ENCODE measurements at places on chromosomes 1 and 21.

DNA sequence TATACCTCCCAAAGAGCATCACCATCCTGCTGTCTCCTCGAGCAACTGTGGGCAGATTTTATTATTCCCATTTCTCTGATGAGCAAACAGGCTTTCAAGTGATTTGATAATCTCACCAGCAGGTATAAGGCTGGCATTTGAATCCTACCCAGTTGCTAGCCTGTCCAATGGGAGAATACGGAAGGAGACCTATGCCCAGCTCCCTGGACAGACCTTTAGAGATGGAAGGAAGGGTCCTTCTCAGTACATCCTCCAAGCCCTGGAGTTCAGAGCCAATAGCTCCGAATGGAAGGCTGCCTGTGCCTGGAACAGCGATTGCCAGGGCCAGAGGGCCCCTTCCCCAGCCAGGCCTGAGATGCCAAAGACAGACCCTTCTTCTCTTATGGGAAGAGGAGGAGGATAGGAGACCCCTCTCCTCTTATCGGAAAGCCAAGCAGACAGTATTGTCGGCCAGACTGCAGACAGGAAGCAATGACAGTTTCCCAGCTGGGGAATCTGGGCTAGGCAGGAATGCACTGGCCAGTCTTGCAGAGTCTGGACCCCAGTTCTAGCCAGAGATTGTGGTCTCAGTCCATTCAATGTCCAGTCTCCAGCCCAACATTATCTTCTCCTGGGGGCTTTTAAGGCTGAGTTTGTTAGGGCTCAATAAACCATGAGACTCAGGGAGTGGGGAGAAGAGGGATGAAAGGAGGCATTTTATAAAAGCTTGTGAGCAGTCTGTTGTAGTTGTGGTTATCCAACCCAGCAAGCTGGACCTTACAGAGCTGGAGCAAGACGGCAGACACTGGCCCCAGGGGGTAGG is 2.0 kb downstream of the IFFO2 start:
- no peak for DNase-seq

DNA sequence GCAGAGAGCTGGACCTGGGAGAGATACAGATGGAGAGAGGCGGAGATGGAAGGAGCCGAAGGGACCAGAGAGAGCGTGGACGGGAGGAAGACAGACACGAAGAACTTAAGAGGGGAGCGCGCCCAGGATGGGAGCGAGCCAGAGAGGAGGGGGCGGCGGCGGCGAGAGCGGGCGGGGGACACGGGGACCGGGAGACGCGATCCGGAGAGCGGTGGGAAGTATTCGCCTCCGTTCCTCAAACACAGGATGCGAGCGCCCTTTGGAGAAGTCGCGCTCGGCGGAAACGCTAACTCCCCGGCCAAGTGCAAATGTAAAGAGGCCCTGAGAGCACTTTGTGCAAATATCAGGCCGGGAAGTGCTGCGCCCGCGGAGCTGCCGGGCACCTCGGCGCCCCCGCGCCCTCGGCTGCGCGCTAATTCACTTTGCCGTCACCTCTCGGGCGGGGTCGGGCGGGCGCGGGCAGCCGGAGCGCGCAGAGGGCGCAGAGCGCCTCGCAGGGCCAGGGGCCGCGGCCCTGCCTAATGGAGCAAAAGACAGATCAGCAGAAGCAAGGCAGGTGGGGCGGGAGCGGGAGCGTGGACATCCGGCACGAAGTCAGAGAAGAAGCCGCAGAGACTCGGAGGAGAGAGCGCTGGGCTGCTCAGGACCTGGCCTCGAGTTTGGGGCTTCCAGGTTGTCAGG is 281.2 kb downstream of the RRAGC start:
- DNase-seq: no peak

- DNase-seq: no peak
Observed at GRCh38 chr1:241717975-241718374, 65.9 kb downstream of the WDR64 start.

DNA sequence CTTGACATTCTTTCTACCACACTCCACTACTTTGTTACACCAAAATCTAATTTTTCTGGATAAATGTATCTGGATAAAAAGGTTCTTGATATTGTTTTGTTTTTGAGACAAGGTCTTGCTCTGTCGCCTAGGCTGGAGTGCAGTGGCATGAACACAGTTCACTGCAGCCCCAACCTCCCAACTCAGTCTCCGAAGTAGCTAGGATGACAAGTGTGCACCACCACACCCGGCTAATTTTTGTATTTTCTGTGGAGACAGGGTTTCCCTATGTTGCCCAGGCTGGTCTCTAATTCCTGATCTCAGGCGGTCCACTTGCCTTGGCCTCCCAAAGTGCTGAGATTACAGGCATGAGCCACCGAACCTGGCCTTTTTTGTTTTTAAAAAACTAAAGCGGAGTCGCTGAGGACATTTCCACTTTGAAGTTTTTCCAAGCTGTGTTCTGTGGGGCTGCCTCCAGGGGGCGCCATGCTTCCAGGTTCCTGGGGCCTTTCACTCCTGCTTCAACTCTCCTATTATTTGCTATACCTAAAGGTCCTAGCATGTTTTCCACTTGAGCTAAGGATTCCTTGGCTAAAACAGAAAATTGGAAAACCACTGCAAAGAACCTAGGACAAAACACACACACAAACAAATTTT is 14.1 kb upstream of the NCMAP start:
- DNase-seq: no peak

DNA sequence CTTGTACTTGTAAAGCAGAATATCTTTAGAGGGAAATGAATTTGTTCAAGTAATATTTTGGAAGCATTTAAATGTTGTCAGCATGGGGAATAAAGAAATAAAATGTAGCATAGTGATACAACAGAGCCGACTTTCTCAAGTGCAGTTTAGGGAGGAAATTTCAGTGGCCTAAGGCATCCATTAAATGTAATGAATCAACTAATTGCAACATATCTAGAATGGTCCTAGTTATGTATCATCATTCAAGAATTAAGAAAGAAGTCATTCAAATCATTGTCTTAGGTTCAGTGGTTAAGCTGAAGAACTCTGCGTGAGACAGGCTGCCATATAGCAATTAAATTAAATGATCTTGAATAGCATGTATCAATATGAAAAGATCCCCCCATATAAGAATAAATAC is 360.7 kb downstream of the TBX15 start:
- no peak for DNase-seq

GRCh38 chr1:240804475-240804874 is 192.5 kb upstream of the GREM2 start:
- no peak for DNase-seq

GRCh38 chr1:244187310-244187709 is 136.2 kb downstream of the ZBTB18 start:
- DNase-seq: no peak

GRCh38 chr1:159197561-159198557 is 6.8 kb upstream of the ACKR1 start:
- DNase-seq: no peak

DNA sequence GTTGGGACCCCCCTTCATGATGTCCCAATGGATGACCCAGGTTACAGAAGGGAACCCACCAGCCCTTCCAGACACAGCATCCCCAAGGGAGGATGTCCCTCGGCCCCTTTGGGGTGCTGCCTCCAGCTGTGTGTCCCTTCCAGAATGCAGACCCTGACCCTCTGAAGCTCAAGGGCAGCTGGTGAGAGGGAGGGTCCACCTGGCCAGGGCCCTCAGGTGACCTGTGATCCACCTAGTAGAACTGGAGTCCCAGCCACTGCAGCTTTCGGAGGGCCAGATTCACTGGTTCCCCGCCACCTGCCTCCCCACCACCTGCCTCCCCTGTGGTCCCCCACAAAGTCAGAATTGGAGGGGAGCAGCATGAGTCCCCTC is 9.6 kb upstream of the TFF1 start:
- DNase-seq: no peak

GRCh38 chr1:229704157-229704556 is 78.1 kb downstream of the URB2 start:
- DNase-seq: no peak

DNA sequence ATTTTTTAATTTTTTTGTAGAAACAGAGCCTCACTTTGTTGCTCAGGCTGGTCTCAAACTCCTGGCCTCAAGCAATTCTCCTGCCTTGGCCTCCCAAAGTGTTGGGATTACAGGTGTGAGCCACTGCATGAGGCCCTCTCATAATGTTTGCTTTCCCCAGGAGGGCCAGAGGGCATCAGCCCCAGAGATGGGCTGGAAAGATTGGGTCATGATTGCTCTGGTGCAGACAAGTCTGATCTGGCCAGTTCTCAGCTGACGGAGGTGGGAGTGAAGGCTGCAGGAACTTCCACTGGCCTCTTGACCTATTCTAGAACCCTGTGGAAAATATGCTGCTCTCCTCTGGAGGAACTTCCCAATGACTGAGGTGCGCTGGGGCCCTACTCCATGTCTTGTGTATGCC is 43.4 kb upstream of the RD3 start:
- no peak for DNase-seq

DNA sequence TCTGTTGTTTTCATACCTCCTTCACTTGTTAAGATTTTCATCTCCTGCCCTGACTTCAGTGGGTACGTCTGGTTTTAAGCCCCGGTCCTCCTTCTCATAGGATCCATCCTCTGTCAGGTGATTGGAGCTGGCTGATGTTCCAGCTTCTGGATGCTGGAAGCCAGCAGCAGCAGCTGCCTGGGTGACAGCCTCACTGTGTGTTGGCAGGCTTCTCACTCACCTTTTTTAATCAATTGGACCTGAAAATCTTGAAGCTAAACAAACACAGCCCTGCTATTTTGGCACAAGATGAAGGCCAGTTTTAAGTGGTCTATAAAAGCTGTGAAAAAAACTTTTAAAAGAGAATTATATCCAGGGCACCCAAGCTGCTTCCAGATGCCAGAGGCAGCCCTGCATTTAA is 181.0 kb downstream of the DISC1 start:
- DNase-seq: no peak

- no peak for DNase-seq
Observed at GRCh38 chr1:37094302-37094701, 60.0 kb upstream of the GRIK3 start.

- no peak for DNase-seq
Observed at GRCh38 chr1:12182410-12182984, 15.7 kb downstream of the TNFRSF1B start.

DNA sequence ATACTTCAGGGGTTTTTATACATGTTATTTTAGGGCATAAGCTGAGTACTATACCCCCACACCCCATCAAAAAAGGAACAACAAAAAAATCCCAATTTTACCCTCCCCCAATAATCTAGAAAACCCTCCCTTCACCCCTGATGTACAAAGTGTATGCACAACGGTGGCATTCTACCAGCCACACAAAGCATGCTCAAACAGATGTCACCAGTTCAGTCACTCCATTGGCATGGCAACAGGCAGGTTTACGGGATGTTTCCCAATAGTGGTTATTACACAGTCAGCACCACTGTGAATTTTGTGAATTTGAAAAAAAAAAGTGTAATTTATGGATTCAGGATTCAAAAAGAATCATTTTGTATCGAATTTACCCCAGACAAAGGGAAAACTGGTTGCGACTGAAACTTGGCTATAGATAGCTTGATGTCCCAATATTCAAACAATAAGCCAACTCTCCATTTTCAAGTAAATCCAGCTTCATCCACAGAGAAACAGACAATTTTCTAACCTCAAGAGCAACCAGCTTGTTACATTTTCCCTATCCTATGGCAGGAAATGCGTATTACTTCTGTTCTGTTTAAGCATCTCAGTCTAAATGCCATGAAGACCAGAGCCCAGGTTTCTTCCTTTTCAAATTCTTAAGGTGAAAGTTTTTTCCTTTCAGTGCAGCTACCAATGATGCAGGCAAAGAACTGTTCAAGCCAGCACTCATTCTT is 34.0 kb upstream of the SLC45A3 start:
- no peak for DNase-seq

GRCh38 chr1:189149547-189150375 is 1327.9 kb downstream of the BRINP3 start:
- DNase-seq: no peak

DNA sequence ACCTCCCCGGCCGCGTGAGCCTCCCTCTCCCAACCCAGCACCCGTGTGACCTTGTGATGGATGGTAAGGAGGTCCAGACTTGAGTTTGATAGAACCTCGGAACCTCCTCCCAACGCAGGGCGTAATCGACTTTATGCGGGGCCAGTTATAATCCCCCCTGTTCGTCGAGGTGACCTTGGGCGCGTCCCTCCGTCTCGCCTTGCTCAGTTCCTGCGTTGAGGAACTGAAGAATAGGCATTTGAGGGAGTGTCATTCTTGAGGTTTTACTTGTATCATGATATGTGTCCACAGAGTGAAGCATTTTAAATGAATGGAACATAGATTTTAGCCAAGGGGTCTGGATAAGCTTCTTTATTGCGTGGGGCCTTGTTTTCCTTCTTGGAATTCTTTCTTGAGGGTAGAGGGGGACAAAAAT is 433 bp downstream of the TIMM17A start:
- no peak for DNase-seq

DNA sequence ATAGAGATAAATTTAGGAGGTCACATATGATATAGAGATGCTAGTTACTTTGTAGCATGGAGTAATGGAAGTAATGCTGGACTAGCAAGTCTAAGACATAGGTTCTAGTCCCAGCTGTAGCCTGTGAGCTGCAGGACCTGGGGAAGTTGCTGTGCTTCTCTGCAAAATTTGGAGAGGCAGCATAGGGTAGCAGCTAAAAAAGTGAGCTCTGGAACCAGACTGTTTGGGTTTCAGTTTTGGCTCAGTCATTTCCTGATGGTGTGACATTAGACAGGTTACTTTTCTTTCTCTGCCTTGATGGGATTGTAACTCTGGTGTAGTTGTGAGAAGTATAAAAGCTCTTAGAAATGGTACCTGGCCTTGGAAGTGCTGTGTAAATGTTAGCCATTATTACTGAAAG is 3.3 kb downstream of the METTL13 start:
- no peak for DNase-seq

- DNase-seq: no peak
Observed at GRCh38 chr1:59282951-59283350, 13.9 kb upstream of the FGGY start.

DNA sequence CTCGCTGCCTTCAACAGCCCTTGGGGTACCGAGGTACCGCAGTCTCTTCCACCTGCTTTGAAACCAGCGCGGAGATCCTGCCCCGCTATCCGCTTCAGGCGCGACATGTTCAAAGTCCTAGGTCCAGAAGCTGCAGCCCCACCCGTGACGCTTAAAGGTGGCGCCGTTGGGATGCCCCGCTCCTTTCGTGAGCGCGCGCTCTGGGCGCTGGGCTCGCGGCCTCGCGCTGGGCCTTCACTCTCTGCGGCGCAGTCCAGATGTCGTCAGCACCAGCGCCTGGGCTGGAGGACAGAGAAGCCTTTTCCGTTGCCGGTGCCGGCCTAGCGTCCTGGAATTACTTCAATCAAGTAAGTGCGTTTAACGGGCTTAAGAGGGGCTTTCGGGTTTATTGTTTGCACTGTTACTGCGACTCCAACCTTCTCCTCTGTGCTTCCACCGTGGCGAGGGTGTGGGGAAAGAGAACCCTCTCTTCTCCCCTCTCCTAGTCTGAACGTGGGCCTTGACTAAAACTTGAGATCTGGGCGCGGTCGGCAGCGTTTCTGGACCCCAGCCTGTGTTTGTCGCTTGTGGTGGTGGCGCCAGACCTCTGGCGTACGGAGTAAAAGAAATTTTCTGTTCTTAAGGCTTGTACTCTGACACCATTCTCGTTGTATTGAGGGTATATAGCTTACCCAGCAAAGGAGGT is at the start of gene LRRC40:
LRRC40 (minus strand) TSS at position 146 of the 685 bp plus-strand sequence; CDS start at position 107, 39 bp downstream.
- DNase-seq: peak; percentile 92

GRCh38 chr1:46622344-46622743 is 5.7 kb upstream of the MOB3C start:
- no peak for DNase-seq
